CD4-positive, alpha-beta T cell treated with Interleukin-10 for 1 hour (primary cell): ENCODE measurements at places on chromosomes 1 and 21.

GRCh38 chr1:111666828-111667227 is 47.2 kb downstream of the RAP1A start:
- DNase-seq, result no peak

DNA sequence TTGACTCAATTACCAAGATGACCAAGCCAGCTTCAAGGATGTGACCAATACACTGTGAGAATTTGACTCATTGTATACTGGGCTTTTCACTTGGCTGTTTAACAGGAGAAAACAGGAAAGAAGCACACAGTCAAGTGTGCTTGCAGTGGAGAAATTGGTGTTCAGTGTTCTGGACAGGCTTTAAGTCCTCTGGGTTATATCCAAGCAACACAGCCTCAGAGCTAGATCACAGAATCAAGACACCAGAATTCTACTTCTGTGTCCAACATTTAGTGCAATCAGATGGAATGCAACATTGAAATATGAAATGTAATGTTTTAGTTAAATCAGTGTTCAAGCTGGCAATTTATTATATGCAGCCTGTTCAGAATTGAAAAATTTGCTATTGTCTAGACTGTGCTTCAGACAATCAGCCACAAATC is 694.4 kb downstream of the LTN1 start:
- DNase-seq, result no peak

DNA sequence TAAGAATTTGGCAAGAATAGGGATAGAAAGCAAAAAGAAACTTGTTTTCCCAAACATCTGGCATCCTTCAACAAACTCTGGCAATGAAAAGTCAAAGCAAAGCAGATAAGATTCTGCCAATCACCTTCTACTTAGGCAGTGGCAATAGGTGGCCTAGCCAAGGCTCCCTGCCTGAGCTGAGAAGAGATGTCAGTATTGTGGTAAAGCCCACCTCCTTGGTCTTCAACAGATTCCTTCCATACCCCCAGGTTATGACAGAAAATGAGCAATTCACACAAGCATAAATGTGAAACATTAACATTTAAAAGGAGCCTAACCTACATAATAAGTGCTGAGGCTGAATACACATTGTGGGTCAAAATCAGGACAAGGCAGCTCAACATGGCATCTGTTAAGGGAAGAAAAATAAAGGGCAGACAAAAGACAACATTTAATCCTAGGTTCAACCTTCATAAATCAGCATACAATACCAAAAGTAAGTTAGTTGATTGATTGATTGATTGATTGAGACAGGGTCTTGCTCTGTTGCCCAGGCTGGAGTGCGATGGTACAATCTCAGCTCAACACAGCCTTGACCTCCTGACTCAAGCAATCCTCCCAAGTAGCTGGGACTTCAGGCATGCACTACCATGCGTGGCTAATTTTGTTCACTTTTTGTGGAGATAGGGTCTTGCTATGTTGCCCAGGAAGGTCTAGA is 123.1 kb downstream of the AKT3 start:
- DNase-seq, result no peak

DNA sequence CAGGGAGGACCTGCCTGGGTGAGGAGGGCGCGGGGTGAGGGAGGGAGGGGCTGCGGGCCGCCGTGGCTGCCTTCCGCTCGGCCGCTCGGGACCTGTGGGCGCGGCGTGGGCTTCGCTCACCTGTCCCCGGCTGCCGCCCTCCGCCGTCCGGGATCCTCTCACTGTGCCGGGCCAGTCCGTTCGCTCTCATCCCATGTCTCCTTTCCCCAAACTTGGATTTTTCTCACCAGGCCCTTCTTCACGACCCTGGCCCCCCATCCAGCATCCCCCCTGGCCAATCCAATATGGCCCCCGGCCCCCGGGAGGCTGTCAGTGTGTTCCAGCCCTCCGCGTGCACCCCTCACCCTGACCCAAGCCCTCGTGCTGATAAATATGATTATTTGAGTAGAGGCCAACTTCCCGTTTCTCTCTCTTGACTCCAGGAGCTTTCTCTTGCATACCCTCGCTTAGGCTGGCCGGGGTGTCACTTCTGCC is 362 bp downstream of the ZBTB48 start:
- no peak for DNase-seq

GRCh38 chr1:149929856-149930255 is 2.3 kb upstream of the SF3B4 start:
- no peak for DNase-seq

- no peak for DNase-seq
Observed at GRCh38 chr1:232357416-232357815, 272.5 kb downstream of the SIPA1L2 start.

- DNase-seq, result no peak
Observed at GRCh38 chr1:223695941-223696340, 16.4 kb upstream of the CAPN2 start.

GRCh38 chr1:32775640-32776337 is 41.4 kb downstream of the YARS1 start:
- no peak for DNase-seq

GRCh38 chr1:158998781-158999161 is 10.9 kb upstream of the IFI16 start:
- DNase-seq, result peak; percentile 85

GRCh38 chr21:45380566-45380965 is 24.4 kb upstream of the COL18A1 start:
- no peak for DNase-seq

DNA sequence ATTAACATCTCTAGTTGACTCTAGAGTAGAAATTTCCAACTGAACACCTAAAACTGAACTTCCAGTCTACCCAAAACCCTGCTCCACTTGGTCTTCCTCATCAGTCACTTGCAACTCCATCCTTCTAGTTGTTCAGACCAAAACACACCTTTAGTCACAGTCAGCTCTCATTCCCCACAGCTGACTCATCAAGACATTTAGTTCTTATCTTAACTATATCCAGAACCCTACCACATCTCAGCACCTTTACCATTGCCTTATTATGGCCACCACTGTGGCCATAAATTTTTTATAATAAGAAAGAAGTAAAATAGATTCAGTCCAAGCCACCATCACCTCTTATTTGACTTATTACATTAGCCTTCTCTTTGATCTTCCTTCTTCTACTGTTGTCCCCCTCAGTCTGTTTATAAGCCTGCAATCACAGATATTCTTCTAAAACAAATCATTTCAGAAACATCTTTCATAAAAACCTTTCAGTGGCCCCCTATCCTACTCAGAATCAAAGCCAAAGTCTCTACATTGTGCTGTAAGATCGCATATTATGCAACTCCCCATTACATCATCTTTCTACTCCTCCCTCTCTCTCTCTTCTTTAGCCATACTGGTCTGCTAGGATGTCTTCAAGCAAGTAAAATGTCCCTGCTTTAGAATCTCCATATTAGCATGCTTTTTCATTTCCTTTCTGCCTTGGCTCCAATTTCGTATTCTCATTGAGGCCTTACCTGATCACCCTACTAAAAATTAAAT is 275.9 kb downstream of the LRRC40 start:
- DNase-seq, result no peak

DNA sequence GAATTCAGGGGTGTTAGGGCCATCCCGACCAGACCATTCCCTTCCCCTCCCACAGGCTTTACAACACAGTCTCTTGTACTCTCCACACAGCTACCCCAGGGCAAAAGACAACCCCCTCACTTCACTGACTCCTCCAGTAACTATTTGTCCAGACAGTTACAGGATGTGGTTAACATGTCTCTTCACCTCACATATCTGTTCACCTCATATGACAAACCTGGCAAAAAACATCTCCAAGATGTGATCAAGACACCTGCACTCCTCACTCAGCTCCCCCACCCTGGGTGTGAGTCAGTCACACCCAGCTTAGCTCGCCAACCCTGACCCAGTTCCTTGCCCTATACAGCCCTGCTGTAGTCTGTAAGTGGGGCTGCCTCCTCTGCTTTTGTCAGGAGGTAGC is 490.5 kb upstream of the CHRM3 start:
- no peak for DNase-seq

DNA sequence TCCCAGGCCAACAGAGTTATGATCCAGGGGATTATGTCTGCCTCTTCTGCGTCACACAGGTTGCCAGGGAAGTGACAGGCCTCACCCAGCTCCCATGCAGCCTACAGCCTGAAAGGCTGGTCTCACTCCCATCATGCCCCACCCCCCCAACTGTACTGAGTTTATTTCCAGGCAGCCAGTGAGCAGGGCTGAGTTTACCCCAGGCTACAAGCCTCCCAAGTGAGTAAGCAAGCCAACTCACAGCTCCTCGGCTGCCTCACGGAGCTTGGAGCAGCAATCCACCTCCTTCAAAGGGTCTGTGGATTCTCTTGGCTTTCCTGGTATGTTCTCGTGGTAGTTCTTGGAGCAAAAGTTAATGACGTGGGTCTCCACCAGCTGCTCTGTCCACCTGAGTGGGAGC is 1147.6 kb upstream of the ADGRL4 start:
- DNase-seq, result no peak

GRCh38 chr1:34780528-34780927 is 486 bp upstream of the GJB3 start:
- no peak for DNase-seq

DNA sequence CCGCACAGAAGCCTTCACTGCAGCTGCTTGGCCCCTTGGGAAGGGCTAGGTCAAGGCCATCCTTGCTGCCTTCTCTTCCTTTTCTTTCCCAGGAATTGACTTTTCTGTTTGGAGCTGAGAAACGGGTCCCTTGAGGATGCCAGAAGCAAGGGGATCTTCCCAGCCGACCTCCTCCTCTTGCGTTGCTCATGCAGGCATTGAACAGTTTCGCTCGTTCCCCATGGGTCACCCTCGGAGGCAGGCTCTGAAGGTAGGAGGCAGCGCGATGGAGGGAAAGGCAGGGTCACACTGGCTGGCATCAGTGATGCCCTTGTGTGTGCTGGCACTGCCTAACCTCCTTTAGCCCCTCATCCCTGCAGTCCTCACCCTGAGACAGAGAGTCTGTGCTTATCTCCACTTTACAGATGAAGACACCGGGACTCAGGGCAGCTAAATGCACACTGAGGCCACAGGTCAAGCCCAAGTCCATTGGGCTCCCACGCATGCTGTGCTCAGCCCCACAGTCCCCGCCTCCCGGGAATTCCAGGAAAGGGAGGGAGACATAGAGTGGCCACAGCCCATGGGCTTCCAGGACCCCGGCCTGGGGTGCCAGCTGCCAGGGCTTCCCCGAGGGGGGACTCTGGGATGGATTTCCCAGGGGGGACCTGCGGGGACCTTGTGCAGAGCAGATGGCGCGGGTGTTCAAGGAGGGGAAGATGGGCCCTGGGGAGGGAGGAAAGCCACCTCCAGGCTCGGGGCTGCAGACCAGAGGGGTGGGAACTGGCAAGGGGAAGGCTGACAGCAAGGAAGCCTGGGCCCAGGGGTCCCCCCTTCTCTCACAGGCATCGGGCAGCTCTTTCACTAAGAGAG is 90.2 kb downstream of the SPSB1 start:
- no peak for DNase-seq

- DNase-seq, result no peak
Observed at GRCh38 chr1:165254376-165254775, 102.1 kb downstream of the LMX1A start.

DNA sequence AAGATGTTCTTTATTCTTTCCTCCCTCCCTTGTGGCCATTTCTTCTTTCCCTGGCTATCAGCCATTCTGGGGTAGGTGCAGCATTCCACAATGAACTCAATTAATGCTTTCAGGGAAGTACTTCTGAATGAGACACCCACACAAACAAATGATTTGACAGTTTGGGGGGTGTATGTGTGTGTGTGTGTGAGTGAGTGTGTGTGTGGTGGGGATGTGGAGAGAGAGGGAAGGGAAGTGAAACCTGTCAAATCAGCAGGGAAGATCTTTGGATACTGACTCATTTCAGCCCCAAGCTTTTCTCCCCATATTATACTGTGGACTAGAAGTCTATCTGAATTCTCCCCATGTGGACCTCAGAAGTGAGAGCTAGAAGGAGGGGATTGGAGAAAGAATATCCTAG is 154.9 kb upstream of the CD34 start:
- no peak for DNase-seq

DNA sequence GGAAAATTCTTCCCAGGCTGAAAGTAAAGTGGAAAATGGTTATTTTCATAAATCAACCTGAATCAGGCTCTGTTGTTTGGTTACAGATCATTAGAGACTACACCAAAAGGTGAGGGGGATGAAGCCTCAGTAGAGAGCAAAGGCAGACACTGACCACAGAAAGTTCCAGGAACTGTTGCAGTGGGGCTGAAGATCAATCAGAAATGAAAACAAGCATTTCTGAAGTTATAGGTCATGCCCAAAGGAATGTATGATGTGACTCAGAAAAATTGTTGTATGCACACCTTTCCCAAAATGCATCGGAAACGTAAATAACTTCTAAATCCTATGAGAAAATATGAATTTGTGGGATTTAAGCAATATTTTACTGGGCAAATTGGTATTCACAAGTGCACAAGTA is 63.3 kb downstream of the FYB2 start:
- no peak for DNase-seq

DNA sequence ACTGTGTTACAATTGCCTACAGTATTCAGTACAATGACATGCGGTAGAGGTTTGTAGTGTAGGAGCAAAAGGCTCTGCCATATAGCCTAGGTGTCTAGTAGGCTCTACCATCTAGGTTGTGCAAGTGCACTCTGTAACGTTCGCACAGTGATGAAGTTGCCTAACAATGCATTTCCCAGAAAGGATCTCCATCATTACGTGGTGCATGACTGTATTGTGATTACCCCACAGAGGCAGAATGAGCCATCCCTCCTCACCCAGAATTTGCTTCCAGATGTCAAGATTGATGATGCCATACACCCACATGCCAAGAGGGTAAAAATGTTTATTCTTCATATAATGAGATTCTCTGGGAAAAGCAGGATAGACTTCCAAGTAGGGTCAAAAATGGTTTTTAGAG is 199.3 kb upstream of the CTTNBP2NL start:
- no peak for DNase-seq

DNA sequence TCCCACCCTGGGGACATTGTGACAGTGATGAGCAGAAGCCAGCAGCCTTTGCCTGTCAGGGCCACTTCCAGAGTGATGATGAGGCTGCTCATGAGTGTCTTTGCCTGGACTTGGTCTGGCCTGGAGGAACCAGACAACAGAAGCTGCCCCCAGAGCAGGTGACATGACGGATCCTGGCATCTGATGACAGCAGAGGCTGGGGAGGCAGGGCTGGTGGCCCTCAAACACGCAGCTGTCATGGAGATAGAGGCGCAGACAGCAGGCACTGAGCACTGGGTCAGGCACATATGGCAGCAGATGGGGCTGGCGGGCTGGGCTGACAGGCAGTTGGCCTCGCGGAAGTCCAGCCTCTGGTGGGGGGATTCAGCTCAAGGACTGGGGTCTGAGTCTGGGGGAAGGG is 66.4 kb upstream of the STUM start:
- no peak for DNase-seq

DNA sequence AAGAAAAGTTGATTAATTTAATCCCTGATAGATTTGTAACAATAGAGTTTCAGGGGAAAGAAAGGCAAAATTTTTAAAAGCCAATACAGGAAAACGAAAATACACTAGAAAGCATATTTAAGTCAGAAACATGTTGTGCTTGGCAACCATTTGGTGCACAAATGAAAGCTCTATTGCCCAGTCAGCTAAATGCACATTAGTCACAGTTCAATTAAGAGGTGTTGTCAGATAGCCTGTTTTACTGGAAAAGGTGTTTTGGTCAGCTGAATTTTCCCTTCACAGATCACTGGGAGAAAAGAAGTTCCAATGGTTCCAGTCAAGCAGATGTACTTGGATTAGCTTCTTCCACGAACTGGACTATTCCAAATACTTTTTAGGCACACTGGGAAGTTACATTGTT is 25.4 kb downstream of the RGS4 start:
- DNase-seq, result no peak
